ENCODE measurements at places on chromosomes 11 and 22.

DNA sequence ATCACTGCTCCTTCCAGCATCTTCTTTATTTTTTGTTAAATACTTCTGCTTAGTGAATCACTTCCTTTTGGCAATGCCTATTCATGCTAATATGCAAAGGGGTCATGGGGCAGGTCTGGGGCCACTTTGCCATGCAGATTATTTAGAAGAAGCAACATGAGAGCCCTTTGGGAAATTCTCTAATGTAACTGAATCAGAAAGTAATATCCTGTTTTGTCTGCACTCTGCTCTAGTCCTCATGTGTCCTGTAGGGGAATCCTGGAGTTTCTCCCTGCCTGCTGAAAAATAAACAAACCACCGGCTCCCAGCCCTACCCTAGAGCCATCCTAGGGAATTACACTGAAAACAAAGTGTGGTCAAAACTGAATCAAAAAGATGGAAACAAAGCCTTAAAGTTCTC lies 176.5 kb upstream of the POU2AF2 start:
- DNase-seq: no peak

- DNase-seq: no peak
These were observed 70.5 kb upstream of the FAT3 start for GRCh38 chr11:92154110-92154509.

- no peak for DNase-seq
These were observed 25.8 kb upstream of the P2RY6 start for GRCh38 chr11:73246303-73246702.

GRCh38 chr11:60915248-60915914 lies 1.4 kb downstream of the TMEM109 start:
- DNase-seq: no peak

- no peak for DNase-seq
These were observed 54.2 kb downstream of the GRAMD4 start for GRCh38 chr22:46674367-46674781.

GRCh38 chr11:1082346-1082727 lies 7.7 kb downstream of the MUC2 start:
- DNase-seq: no peak

Measured in NCI-H1417 treated with DMSO at 0.1 percent for 48 hours (cell line).